ENCODE measurements at places on chromosomes 2 and 18. TPM values are rescaled to one million over a fixed set of nuclear protein-coding genes. Genes with fewer than 3 reads are reported as not detected.

Gene RAPH1
- 88.7 TPM for total RNA-seq

Gene SERPINB13
- total RNA-seq = 0.33 TPM

Gene DDX1
- 114 TPM for total RNA-seq

Gene DRC1
- total RNA-seq = 1.3 TPM

Gene RPRM
- total RNA-seq = 10.5 TPM

Data from camera-type eye (tissue), 1 donor.